ENCODE measurements at places on chromosomes 5 and 9. TPM values are rescaled to one million over a fixed set of nuclear protein-coding genes. Genes with fewer than 3 reads are reported as not detected.

DNA sequence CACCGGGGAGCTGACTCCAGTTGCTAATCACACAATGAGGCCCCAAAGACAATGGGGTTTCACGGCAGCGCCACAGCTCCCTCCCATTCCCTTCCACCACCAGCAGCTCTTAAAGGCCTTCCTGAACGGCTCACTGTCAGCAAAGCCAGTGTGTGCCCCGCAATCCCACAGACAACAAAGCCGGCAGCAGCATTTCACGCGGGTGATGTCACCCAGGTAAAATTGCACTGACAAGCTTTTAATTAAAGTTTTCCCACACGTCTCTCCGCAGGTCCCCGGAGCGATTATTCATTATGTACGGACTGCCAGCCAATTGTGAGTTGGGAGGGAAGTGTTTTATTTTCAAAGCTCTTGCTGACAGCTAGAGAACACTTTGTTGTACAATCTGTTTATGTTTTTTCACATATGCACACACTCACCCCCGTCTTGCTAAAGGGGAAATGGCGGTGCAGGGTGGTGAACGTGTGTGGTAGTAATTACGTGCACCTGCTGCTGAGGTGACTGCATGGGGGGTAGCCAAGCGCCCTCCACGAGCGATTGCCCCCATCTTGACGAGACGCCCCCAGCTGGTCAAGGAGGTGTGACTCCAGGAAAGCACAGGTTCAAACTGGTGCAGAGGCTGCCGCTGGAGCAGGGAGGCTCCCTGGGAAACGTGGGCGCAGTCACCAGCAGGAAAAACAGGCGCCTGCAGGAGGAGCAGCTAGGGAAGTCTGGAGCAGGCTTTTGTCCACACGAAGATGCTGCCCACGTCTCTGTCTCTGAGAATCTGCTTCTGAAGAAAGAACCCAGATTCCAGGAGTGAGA lies 65.0 kb downstream of the IRX2 start:
- no peaks in the 10 kb centered on the region for H3K27me3 ChIP-seq
- no peak overlapping the region for H3K27ac ChIP-seq
- no peaks in the 10 kb centered on the region for H3K4me1 ChIP-seq
- no peak overlapping the region for H3K4me3 ChIP-seq
- no peak for DNase-seq

- H3K36me3 ChIP-seq = peaks cover 7% of the 10 kb centered on the region
- no peak for DNase-seq
- H3K4me3 ChIP-seq = no peak overlapping the region
- H3K4me1 ChIP-seq = peaks cover 4% of the 10 kb centered on the region
Measured at GRCh38 chr9:76378367-76379073, 15.7 kb downstream of the RFK start.

DNA sequence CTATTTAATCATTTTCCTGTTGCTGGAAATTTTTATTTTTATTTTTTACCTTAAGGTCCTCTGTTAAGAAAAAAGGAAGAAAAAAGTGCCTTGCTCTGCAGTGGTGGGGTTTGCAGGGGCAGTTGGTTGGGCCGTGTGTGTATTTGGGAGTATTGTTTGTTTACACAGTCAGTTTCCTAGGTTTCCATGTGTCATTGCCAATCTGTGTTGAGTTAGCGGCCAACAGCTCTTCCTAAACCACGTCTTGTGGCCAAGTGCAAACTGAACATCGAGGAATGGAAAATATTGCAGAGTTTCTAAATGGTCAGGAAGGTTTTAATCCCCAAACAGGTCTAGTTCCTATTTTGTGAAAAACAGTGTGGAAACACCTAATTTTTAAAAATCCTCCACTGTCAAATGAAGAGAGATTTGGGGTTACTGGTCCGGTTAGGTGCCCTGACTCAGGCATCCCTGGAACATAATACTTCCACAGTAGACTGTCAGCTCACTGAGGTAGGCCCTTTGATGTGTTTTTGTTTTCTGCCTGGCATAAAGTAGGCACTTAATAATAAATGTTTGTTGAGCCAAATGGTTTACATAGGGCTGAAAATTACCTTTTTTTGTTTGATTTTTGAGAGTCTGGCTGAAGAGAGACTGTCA lies 37.0 kb downstream of the MAMDC2 start:
- no peaks in the 10 kb centered on the region for H3K36me3 ChIP-seq
- DNase-seq = no peak
- peaks cover 12% of the 10 kb centered on the region for H3K27me3 ChIP-seq
- no peak overlapping the region for H3K4me3 ChIP-seq

GRCh38 chr5:123421773-123422172 lies 1.4 kb downstream of the CEP120 start:
- no peak overlapping the region for H3K4me3 ChIP-seq
- peaks cover 26% of the 10 kb centered on the region for H3K4me1 ChIP-seq
- H3K27me3 ChIP-seq = no peaks in the 10 kb centered on the region
- H3K27ac ChIP-seq = no peak overlapping the region
- peaks cover 14% of the 10 kb centered on the region for H3K36me3 ChIP-seq
- DNase-seq = no peak

Gene ADRB2
- 1.7 TPM for total RNA-seq

Gene SLC1A3
- not detected for total RNA-seq

Data from activated CD8-positive, alpha-beta memory T cell treated with anti-CD3 and anti-CD28 coated beads, Interleukin-2, amount 10 ng/mL, durations not matched to agents 7 days and 5 days (primary cell).